ENCODE measurements at places on chromosomes 16 and 17.

DNA sequence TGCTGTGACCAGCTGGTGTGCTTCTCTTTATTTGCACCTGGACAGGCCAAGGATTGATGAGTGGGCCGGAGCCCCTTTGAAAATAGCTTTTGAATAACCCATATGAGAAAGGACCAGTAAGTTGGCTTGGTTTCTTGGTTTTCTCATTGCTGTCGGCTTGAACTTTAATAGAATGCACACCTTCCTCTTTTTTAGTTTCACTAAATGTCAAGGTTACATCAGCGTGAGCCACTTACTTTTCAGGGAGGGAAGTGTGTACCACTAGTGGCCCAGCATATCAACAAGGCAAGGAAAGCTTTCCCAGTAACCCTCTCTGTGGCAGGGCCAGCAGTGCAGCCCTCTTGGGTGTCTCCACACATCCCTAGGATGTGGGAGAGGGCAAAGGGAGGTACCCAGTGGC lies 433.3 kb downstream of the CA10 start:
- DNase-seq = no peak

- DNase-seq = no peak
Observed at GRCh38 chr16:69145658-69146057, 13.2 kb downstream of the UTP4 start.

GRCh38 chr16:84509032-84509950 lies 4.8 kb upstream of the MEAK7 start:
- DNase-seq = no peak

- DNase-seq = no peak
Observed at GRCh38 chr17:7878234-7878633, 10.4 kb upstream of the CHD3 start.

- no peak for DNase-seq
Observed at GRCh38 chr17:62562656-62563055, 64.8 kb upstream of the MRC2 start.

- no peak for DNase-seq
Observed at GRCh38 chr16:89606006-89606405, 7.4 kb upstream of the DPEP1 start.

DNA sequence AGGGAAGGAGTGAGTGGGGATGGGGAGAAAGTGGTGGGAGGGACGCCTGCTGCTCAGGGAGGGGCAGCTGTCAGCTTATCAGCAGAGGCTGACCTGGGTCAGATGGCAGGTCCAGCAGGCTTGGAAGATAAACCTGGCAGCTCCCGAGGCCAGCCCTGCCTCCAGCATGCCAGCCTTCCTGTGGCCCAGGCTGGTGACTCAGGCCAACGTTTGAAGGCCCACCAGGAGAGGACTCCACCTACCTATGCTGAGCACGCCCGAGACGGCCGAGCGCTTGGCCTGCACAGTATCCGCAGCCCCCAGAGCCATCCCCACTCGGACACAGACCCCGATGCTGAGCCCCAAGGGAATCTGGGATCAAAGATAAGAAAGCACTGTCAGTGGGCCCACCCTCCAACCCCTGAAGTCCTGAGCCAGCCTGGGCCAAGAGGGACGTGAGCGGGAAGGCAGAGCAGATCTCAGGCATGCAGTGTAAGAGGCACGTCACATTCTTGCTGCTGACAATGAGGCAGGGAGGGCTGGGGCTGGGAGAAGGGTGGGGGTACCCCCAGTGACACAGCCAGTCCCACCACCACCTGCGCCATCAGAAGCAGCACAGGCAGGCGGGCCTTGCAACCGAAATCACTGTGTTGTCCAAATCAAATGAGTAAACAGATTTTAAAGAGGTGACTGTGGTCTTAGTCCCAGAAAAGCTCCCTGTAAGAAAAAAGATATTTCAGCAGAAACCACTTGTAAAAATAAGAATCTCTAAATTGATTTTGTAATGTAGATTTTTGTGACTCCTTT lies 12.4 kb downstream of the SLC47A2 start:
- DNase-seq = no peak

GRCh38 chr17:2049333-2050299 lies 5.3 kb upstream of the HIC1 start:
- DNase-seq = no peak

DNA sequence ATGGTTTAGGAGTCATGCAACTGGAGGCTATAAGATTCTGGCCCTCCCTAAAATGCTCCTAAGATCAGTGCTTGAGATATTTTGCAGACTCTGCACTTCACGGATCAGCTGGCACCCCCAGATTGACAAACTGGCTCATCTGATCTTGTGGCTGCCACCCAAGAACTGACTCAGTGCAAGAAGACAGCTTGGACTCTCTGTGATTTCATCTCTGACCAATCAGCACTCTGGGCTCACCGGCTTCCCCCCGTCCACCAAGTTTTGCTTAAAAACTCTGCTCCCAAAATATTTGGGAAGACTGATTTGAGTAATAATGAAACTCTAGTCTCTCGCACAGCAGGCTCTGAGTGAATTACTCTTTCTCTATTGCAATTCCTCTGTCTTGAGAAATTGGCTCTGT lies 26.3 kb upstream of the CCL2 start:
- DNase-seq = no peak

GRCh38 chr17:81128774-81129173 lies 36.5 kb upstream of the PVALEF start:
- no peak for DNase-seq

- no peak for DNase-seq
Observed at GRCh38 chr16:72921106-72921505, 126.8 kb downstream of the ZFHX3 start.

DNA sequence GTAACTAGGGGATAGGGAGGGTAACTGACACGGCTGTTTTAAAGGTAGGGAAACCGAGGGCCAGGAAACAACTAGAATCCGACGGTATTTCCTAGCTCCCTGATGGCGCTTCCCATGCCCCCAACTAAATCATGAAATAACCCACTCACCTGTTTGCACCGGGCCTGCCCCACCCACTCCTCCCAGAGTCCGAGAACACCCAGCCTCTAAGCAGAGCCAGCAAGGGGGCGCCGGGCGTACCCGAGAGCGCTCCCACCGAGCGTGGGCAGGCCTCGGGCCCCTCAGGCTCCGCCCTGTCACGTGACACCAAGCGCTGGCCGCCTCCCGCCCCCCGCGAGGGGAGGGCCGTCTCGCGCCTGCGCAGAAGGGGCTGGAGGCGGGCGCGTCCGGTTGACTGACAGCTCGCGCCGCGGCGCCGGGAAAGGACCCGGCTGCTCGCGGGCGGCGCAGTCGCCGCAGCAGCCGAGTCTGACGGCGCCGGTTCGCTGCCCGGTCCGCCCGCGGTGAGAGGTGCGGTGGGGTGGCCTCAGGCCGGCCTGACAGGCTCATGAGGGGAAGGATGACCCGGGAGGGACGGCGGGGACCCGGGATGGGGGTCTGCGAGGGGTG lies at the start of gene KIAA0513:
TSS of gene KIAA0513 (plus strand) at position 447 of the 609 bp plus-strand sequence. CDS start 39,277 bp downstream, outside the sequence.
- DNase-seq = peak; percentile 90

DNA sequence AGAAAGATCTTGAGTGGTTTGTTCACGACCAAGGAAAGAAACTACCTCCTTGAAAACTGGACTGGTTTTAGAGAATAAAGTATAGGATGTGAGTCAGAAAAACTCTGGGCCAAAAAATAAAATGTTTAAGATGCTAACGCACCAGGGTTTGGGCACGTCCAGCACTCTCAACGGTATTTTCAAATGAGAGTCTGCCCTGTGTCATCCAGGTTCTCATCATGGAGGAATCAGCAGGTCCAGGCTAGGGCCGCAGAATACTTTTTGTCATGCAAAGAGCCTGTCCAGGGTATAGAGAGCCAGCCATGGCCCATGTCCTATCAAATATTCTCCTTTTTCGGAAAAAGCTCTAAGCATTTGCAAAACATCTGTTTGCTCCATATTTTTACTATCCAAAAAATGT lies 2.4 kb downstream of the NXN start:
- no peak for DNase-seq

GRCh38 chr17:742147-742793 lies 9.8 kb downstream of the GEMIN4 start:
- DNase-seq = no peak

DNA sequence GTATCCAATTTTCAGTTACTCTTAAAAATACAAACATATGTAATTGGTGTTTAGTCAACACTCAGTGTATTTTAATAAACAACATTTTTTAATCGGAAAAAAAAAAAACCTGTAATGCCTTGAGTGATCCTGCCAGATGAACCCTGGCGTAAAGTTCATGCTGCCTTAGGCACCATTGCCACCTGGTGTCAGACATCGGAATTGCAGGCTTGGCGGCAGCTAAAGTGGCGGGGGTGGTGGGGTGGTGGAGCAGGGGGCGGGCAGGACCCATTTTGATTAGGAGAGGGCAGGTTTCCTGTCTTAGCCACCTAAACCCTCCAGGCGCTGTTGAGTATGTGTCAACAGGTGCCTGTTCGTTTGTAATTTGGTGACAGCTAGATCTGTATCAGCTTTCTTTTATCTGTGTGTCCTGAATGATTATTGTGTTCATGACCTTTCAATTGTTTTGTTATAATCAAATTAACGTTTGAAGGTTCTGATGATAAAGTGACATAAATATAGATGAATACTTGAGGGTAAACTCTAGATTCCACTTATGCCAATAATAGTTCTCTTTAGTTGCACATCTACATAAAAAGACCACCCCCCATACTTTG lies 588.7 kb downstream of the CDH13 start:
- no peak for DNase-seq

DNA sequence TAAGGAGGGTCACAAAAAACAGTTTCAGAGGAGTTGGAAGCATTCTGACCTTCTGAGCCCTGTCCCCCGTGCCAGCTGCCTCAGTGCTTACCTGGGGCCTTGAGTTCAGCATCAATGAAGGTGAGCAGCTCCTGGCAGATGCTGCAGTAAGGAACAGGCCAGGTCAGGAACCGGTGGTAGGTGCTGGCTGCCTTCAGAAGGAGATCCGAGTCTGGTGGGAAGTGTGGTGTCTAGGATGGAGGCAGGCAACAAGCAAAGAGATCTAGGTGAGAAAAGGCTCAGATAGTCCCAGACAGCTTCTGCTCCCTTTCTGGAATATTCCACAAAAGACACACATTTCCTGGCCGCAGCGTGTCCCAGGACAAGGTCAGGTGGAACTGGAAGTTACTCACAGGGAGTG lies 37.2 kb upstream of the PIK3R6 start:
- DNase-seq = no peak

DNA sequence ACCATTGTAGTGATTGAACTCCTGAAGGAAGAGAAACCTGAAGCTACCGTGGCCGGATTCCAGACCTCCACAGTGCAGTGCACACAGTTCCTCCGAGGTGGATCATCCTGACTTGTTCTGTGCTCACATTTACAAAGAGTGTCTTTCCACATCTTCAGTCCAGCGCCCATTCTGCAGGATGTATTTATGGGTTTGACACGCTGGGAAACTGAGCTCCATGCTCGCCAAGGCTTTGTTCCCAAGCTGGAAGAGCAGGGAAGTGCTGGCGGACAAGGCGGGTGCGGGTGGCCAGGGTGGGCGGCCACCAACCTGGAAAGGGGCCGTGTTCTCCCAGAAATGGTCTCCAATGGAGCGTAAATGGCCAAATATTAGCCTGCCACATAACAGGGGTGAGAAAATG lies 227.9 kb downstream of the IRF8 start:
- no peak for DNase-seq

- no peak for DNase-seq
Observed at GRCh38 chr16:5512014-5512413, 414.4 kb upstream of the EEF2KMT start.

DNA sequence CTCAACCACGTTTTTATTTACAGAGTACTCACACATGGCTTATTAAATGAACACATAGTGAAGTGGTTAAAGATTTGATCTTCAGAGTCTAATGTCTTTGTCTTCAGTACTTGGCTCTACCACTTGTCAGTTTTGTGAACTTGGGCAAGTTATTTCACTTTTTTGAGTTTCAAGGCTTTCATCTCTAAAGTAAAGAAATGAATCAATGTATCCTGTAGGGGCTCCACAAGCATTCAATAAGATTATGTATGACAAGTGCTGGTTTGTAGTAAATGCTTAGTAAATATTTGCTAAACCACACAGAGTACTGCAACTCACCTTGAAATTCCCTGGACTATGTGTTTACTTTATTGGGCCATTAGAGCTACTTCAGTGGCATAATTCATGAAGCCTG lies 446.0 kb upstream of the GOT2 start:
- no peak for DNase-seq

GRCh38 chr16:87979352-87979751 lies 28.1 kb downstream of the BANP start:
- DNase-seq = no peak

- no peak for DNase-seq
Observed at GRCh38 chr16:10597187-10597601, 16.8 kb upstream of the EMP2 start.

GRCh38 chr17:7281074-7281952 lies at the start of gene SLC2A4:
SLC2A4 (plus strand) TSS chr17:7281718; CDS start chr17:7281935, 217 bp downstream.
- DNase-seq = peak; percentile 92

DNA sequence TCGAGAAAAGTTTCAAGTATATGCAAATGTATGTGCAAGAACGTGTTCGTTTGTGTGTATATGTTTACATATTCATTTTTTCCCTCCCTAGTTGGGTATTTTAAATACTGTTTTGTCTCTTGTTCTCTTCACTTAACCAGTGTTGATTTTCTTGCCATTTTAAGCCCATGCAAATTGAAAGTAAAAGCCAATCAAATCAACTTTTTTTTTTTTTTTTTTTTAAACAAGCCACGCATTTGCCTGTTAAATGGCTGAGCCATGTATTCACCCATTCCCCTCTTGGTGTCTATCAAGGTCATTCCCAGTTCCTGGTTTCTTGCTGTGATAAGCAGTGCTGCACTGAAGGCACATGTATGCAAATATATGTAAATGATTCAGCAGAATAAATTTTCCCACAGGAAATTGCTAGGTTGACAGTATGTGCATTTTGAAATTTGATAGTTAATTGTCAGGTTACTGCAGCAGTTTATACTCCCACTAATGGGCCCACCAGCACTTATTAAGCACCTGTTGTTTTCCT lies 12.2 kb downstream of the ABCC1 start:
- no peak for DNase-seq

GRCh38 chr17:67585077-67585602 lies 132.6 kb upstream of the NOL11 start:
- no peak for DNase-seq

- no peak for DNase-seq
Observed at GRCh38 chr16:12323007-12323758, 346.6 kb downstream of the SNX29 start.

GRCh38 chr16:85905110-85906095 lies 6.4 kb downstream of the IRF8 start:
- no peak for DNase-seq

- DNase-seq = no peak
Observed at GRCh38 chr17:57603978-57604377, 141.1 kb downstream of the CCDC182 start.

DNA sequence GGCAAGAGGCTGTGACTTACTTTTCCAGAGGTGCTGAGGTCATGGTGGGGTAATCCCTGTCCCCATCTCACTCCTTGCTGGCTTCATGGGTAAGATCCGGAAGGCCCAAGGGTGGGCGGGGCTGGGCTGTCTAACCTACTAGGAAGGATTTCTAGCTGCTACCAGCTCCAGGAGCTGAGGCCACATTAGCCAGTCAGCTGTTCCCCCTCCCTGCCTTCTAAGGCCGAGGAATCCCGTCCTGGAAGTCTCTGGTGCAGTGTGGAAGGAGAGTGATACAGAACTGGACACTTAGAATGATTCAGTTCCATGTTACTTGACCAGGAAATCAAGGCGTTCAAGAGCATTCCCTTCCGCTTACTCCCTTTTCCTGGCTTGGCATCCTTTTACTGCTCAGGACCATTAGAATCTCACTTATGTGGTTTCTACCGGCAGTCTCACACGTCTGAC lies 8.9 kb downstream of the GNGT2 start:
- DNase-seq = no peak

Data from left renal cortex interstitium (tissue), 4 donors.